RWPE1 (cell line): ENCODE measurements at places on chromosomes 6 and 20.
A peak's percentile ranks its signal among the peaks of the same experiment; 100 is the strongest.

- peak; percentile 73 for DNase-seq
Observed at GRCh38 chr6:77292564-77293546, 170.4 kb downstream of the HTR1B start.

DNA sequence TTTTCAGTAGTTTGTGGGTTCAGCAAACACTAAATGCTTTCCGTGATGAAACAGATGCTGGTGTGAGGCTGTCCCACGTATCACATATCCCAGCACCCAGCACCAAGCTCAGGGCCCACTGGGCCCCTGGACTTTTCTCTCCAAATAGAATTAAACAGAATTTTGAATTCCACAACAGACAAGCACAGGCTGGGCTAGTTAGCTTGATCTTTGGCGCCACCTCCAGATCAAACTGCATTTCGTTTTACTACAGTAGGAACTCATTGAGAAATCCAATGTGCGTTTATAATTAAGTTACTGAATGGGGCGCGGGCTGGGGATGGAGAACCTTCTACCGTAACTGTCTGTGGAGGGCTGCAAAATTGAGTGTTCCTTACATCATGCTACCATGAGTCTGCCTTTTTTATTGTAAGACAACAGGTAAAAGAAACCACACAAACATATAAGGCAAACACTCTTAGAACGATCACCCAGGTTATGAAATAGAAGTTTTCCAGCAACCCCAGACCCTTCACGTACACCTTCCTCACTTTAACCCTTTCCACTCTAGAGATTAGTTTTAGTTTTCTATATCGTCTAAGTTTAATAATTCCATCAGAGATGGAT lies 107.8 kb downstream of the ZFP64 start:
- DNase-seq, result peak; percentile 82

DNA sequence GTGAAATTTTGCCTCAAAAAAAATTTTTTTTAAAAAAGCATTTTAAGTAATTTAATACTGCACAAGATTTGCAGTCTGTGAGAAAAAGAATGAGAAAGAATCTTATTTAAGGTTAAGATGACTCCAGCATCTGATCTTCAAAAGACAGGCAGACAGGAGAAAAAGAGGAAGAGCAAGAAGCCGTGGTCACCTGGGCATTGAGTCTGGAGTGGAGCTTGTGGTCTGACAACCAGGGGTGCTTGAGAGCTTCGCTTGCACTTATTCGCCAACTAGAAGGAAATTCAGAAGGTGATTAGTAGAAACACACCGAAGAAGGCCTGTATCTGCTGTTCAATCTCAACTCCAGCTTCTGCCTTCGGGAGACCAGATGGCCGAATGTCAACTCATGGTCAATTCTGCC lies 75.9 kb downstream of the MYLK4 start:
- no peak for DNase-seq

DNA sequence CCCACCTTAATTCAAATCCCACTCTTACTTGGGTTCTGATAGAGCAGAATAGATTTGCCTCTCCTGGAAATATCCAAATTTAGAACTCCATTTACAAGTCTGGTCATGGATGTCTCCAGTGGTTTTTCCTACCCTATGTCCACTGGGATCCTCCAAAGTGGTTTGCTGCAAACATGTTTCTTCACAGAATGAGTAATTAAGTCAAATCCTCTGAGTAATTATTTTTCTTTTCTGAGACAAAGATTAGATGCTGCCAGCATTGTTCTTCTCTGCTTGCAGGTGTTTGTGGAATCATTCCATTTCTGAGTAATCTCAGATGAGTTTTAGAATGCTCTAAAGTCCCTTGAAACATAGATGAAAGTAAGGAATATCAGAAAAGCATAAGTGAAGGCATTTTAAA lies 21.9 kb downstream of the DTD1 start:
- no peak for DNase-seq

DNA sequence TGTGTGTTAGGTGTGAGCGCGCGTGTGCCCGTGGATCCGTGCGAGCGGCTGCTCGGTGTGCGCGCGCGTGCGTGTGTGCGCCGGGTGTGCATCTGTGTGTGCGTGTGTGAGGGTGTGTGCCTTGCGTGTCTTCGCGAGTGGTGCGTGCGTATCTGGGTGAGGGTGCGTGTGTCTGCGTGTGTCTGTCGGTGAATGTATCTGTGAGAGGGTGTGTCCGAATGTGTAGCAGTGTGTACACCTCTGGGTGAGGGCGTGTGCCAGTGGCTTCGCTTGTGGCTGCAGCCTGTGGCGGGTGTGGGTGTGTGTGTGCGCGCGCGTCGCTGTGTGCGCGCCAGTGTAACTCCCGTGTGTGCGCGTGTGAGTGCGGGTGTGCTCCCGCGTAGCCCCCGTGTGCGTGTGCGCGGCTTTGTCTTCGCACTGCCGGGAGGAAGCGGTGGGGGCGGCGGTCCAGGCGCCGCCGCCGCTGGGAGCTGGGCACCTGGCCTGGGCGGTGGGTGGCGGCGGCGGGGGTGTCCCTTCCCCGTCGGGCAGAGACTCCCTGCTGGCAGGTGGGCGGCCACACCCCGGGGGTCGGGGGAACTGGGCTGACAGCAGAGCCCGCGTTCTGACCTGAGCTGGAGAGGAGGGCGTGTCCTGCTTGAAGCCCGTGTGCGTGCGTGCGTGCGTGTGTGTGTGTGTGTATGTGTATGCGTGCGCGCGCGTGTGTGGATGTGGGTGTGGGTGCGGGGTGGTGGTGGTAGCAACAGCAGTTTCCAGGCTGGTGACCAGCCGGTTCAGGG lies 61.3 kb upstream of the EPB41L1 start:
- no peak for DNase-seq
